ENCODE measurements at places on chromosomes 13 and 19.
A peak's percentile ranks its signal among the peaks of the same experiment; 100 is the strongest.

DNA sequence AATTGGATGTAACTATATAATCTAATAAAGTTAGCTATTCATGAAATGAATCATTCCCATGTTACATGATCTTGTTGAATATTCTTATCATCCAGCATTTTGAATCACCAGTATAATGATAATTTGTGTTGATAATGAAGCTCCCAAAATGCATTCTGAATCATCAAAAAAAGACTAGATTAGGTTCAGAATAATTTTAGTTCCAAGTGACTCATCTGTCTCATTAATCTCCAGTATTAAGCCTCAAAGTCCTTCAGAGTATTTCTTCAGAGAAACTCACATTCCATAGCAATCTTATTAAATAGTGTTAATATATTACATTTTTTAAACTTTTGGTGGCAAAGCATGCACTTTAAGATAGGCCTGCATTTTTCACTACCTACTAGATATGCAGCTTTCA lies 207.5 kb downstream of the SLITRK5 start:
- no peak for DNase-seq

DNA sequence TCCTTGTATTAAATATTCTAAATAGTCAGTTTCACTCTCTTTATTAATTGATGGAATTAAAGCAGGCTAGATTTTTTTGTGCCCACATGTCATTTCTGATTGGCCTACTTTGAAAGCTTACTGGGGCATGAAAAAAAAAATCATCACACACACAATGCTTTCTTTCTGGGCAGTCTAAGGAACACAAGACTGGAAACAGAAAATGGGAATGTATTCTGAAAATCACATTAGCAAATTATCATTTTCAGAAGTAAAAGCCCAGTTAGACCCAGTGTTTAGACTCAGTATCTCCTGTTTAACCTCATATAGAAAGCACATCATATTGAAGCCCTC lies 339.4 kb downstream of the SPRY2 start:
- no peak for DNase-seq

DNA sequence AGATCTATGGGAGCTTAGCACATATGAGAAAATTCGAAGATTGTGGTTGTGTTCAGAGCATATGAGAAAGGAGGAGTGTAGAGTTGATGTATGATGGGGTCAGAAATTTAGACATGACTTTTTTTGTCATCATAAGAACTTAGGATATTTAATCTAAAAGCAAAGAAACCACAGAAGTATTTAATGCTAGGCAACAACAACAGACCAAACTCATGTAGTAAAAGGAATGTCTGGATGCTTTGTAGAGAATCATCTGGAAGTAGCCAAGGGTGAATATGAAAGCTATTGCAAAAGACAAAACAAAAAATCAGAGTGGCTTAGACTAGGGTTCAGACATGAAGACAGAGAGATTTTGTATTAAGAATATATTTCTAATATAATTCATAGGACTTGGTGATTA lies 190.3 kb downstream of the SLITRK1 start:
- no peak for DNase-seq

DNA sequence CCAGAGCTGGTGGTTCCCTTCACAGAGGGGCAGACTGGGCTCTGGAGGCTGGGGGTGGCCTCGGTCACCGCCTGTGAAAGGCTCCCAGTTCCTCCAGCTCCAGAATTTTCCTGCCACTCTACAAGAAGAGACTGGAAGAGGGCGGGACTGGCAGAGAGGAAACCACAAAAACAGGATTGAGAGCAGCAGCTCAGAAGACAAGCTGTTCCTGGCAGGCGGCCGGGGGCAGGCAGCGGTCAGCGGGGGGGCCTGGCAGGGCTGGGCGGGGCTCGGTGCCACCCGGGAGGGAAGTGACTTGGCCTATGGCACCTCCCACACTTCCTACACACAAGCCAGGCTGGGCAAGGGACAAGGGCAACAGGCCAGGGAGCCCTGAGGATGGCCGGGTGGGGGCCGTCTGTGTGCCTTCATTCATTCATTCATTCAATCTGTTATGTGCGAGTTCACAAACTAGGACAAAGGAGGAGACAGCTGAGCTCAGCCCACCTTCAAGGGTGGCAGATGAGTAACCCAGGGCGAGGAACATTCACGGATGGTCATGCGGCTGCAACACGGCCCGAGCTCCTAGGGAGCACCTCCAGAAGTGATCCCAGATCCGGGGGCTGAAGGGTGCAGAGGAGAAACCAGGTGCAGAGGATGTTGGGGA lies 16.9 kb upstream of the BTBD2 start:
- DNase-seq: peak; percentile 91

GRCh38 chr13:106052200-106052767 lies 483.2 kb downstream of the EFNB2 start:
- DNase-seq: peak; percentile 28

GRCh38 chr13:110232142-110232541 lies 74.8 kb downstream of the COL4A1 start:
- no peak for DNase-seq

Data from AG08395 (cell line).